ENCODE measurements at places on chromosomes 7 and 10. TPM values are rescaled to one million over a fixed set of nuclear protein-coding genes. Genes with fewer than 3 reads are reported as not detected.

The HOXA9 gene
- total RNA-seq, result 19.8 TPM

The GSAP gene
- total RNA-seq, result 14.9 TPM

The PIP gene
- not detected for total RNA-seq

The TMEM270 gene
- total RNA-seq, result not detected

The AOC1 gene
- total RNA-seq, result 0.32 TPM

The IL15RA gene
- 3.5 TPM for total RNA-seq

Data from urinary bladder (tissue), 4 donors.